ENCODE measurements at places on chromosomes 12 and 14. TPM values are rescaled to one million over a fixed set of nuclear protein-coding genes. Genes with fewer than 3 reads are reported as not detected.

SERPINA10 gene
- total RNA-seq, result not detected

RIC8B gene
- total RNA-seq, result 11.0 TPM

AQP6 gene
- total RNA-seq, result not detected

SSTR1 gene
- not detected for total RNA-seq

KLRC1 gene
- total RNA-seq, result not detected

COX8C gene
- not detected for total RNA-seq

KRT80 gene
- under 0.01 TPM for total RNA-seq

KRT82 gene
- total RNA-seq, result not detected

KLRF1 gene
- not detected for total RNA-seq

FOXG1 gene
- total RNA-seq, result not detected

VDR gene
- 4.4 TPM for total RNA-seq
